Right cardiac atrium (tissue), 5 donors: ENCODE measurements at places on chromosomes 2 and 18. TPM values are rescaled to one million over a fixed set of nuclear protein-coding genes. Genes with fewer than 3 reads are reported as not detected.
A peak's percentile ranks its signal among the peaks of the same experiment; 100 is the strongest.

Gene INPP5D
- polyA plus RNA-seq = 3.6 TPM

Gene ABCG8
- polyA plus RNA-seq = not detected

Gene ALK
- 0.05 TPM for polyA plus RNA-seq

Gene ZNF519
- 1.9 TPM for polyA plus RNA-seq

Gene IL1B
- 0.70 TPM for polyA plus RNA-seq

Gene NCKAP1
- polyA plus RNA-seq = 63.0 TPM

Gene ESPNL
- polyA plus RNA-seq = 0.79 TPM

Gene ALPI
- polyA plus RNA-seq = not detected

Gene TRIB2
- 25.3 TPM for polyA plus RNA-seq

Gene MOCOS
- 0.14 TPM for polyA plus RNA-seq

Gene ELOA2
- polyA plus RNA-seq = not detected

GRCh38 chr2:230762317-230762896 lies 49.8 kb downstream of the CAB39 start:
- no peak for DNase-seq

GRCh38 chr2:225416616-225417367 lies 17.3 kb downstream of the NYAP2 start:
- no peak for DNase-seq

DNA sequence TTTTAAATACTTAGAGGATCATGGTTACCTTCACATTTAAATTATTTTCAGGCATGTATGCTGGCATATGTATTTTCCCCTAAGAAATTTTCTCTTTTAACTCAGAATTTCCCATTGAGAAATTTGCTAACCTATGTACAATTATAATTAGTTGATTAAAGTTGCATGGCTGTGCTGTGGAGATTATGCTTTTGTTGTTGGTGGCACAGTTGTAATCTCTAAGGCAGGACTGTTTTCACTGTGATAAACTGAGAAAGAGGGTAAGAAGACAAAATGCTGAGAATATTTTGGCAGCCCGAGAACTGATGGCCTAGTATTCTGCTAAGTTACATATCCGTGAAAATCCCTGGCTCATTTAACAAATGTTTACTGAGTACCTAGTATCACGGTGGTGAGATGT lies 1.4 kb downstream of the VRK2 start:
- no peak for DNase-seq

GRCh38 chr2:63287956-63288355 lies 237.3 kb downstream of the OTX1 start:
- DNase-seq = no peak

DNA sequence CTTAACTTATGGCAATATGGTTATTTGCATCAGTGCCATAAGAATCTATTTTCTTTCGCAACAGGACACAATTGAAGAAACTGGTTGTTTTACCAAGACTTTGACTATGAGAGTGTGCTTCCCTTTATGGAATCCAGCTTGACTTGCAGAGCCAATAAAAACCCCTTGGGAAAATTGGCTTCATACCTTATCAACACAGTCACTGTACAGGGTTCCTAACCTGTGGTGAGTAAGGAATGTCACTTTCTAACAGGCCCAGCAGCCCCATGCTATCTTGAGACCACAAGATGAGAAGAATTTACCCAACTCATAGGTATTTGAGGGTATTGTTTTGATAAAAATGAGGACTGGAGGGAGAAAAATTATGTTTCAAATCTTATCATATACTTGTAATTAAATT lies 418.5 kb upstream of the MAP2 start:
- no peak for DNase-seq

- DNase-seq = no peak
These were observed 11.4 kb upstream of the RBBP8 start for GRCh38 chr18:22921772-22922171.

DNA sequence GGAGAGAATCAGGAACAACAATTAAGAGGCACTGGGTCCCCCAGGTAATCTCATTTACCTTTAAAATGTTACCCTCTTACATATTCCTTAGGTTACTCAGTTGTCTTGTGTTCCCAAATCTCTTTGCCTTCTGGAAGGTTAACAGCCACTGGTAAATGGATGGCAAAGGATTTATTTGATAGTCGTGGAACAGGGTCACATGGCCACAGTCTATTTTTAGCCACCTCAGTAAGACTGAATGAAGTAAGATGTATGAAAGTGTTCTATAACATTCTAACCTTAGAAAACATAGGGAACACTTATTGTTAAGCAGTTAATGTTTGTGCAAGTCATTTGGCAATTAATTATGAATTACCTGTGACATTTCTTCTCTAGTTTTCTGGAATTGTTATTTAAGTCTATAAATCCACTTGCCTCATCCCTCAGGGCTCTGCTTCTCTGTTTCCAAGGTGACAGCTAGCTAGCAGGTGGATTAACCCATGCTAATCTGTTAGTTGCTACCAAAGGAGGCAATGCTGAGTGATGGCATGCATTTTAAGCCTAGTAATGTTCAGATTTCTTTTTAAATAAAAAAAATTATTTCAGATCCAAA lies 211.0 kb downstream of the PIK3C3 start:
- DNase-seq = no peak

GRCh38 chr2:109375131-109375561 lies 238.6 kb downstream of the SEPTIN10 start:
- DNase-seq = no peak

DNA sequence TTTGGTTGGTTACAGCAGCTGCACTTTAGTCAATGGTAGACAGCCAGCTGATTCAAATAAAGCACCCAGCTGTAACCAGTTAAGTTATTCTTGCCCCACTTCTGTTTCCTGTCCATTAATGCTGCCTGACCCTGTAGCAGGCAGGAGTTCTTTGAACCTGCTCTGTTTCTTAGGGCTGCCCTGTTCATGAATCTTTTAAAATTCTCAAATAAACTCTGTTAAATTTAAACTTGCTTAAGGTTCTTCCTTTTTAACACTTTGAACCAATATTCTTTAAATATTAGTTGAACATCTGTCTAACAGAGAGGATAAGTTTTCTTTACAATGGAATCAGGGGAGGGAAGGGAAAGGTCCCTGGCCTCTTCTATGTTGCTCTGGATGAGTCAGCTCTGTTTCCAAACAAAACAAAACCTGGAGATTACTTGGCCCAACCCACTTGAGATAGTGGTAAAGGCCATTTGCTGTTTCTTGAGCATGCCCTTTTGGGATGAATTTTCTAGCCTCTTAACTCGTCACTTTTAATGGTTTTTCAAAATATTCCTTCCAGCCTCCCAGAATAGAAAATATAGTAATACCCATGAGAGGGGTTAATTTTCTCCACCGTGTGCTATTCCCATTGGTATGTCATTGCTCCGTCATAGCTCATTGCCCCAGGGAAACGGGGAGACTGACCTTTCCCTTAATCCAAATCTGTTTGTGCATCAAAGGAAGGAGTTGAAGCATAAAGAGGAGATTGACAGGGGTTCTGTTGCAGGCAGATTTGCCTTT lies 112.1 kb upstream of the FHL2 start:
- no peak for DNase-seq

- DNase-seq = peak; percentile 88
These were observed at the start of gene TGIF1 for GRCh38 chr18:3450012-3450798. Gene TGIF1 (plus strand): TSS chr18:3450172. CDS start chr18:3450490, 318 bp downstream.

GRCh38 chr2:84435345-84436025 lies 23.6 kb downstream of the SUCLG1 start:
- peak; percentile 25 for DNase-seq

GRCh38 chr2:222701721-222702131 lies 30.3 kb downstream of the MOGAT1 start:
- no peak for DNase-seq

GRCh38 chr2:147490401-147491261 lies 354.2 kb upstream of the ACVR2A start:
- DNase-seq = no peak

DNA sequence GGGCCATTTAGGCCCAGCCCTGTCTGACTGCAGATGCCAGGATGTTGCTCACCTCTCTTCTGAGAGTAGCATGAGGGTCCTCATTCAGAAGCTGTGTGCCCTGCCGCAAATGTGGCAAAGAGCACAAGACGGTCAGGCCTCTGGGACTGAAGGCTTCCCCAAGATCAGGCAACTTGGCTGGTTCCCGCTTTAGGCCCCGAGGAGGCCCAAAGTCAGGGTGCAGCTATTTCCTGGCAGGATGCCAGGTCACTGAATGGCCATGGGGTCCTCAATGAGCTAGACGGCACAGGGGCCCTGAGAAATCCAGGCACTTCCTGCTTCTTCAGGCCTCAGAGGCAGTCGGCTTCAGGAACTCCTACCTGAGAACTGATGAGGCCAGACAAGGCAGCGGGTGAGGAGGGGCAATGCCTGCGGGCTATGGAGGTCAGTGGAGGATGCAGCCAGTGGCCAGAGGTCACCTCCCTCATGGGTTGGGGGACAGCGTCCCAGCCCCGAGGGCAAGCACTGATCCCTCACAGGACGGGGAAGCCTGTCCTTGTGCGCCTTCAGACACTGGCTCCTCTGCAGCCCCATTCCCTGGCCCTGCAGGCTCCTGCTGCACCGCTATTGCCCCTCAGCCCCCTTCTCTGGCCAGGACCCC lies 44.9 kb downstream of the LMAN2L start:
- DNase-seq = no peak

GRCh38 chr2:240254337-240255164 lies 114.1 kb upstream of the OTOS start:
- peak; percentile 33 for DNase-seq

- DNase-seq = no peak
These were observed 3.3 kb downstream of the ST6GAL2 start for GRCh38 chr2:106882673-106883072.

DNA sequence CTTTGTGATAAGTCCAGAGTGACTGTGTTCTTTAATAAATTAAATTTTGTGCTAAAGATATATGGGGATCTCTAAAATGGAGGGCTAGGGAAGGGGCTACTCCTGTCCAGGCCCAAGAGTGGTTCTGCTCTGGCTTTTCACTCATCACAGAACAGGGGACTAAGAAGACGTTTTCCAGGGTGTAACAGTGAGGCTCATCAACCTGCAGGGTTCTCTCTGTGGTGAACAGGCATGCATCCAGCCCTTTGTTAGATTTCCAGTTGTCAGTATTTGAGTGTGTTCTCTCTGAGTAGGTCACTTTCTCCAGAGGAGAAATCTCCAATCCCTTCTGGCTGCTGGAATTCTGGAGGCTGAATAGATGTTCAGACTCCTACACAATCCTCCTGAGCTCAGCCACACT lies 408.9 kb downstream of the PLCL1 start:
- DNase-seq = no peak

DNA sequence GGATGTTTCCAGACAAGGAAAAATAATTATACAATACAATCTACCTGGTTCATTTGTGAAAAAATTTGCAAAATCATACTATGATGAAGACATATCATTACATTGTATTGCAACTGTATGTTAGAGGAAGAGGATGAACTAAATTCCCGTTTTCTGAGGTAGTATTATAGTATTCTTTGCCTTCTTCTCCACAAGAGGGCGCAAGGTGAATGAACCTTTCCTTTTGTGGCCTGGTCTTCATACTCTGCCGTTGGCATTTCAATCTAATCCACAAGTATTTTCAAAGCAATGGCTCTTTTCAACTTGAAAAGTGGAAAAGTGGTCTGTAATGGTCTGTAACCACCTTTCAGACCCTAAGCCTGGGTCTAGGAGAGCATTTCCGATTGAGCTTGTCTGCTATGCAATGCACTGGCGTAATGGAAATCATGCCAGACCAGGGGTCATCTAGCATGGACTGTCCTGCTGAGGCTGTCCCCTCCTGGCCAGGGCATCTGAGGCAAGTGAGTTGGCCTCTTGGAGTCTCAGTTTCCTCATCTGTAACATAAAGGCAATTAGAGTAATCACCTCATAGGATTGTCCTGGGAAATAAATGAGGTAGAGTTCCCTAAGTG lies 30.8 kb upstream of the ZNF396 start:
- DNase-seq = no peak

DNA sequence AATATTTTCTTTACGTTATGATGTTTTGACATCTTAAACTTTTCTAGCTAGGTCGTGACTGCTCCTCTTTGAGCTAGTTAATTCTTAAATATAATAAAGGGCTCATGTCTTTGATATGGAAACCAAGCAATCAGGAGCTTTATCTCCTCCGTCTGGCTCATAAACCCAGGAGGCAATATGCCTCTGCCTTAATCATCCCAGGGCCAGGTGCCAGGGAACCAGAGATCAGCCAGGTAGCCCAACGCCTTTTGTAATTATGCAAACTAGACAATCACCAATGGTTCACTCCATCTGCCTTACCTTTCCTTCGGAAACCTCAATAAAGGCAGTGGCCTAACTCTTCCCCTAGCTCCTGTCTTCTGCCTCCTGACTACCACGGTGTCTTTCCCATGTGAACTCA lies 213.7 kb downstream of the KCNJ3 start:
- DNase-seq = no peak

GRCh38 chr2:177397481-177398289 lies 5.1 kb downstream of the AGPS start:
- no peak for DNase-seq

GRCh38 chr2:73897934-73898333 lies 5.1 kb downstream of the ACTG2 start:
- DNase-seq = no peak

DNA sequence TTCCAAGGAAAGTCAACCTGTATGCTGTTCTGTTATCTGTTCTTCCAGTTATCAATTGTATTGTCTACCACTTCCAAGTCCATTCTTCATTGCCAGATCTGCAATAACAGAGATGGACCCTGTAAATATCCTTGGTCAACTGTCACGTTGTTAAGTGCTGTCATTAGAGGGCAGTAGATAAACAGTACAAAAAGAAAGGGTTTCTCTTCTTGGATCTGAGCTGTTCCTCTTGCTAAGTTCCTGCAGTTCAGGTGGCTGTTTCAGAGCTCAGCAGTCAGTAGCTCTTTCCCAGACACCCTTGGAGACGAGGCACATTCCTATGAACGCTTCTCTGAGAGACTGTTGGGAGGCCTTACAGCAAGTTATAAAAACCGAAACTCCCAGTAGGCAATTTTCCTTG lies 957.1 kb upstream of the CHAC2 start:
- DNase-seq = no peak

DNA sequence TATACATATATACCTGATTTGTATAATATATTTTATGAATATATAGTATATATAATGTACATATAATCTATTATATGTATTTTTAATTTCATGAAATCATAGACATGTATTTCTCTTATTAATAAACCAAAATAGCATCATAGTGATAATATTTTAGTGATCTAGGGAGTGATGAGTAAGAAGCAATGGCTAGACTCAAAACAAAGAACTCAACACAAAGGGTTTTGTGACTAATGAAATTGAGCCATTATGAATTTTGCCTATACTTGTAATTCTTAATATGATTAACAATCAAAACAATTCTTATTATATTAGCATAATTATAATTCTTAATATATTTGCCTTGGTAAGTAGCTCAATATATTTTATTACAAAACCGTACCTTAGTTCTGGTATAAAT lies 1614.1 kb upstream of the TMEFF2 start:
- no peak for DNase-seq

- DNase-seq = no peak
These were observed 1.4 kb downstream of the REEP1 start for GRCh38 chr2:86335865-86336674.

GRCh38 chr18:452816-453215 lies 47.7 kb downstream of the COLEC12 start:
- DNase-seq = no peak

GRCh38 chr2:11325961-11326676 lies 18.3 kb downstream of the ROCK2 start:
- no peak for DNase-seq
